ENCODE measurements at places on chromosomes 3 and 15.

GRCh38 chr3:123313889-123314288 is 112.1 kb downstream of the SEC22A start:
- DNase-seq: no peak

- no peak for DNase-seq
Measured at GRCh38 chr3:140376136-140376889, 301.6 kb upstream of the TRIM42 start.

DNA sequence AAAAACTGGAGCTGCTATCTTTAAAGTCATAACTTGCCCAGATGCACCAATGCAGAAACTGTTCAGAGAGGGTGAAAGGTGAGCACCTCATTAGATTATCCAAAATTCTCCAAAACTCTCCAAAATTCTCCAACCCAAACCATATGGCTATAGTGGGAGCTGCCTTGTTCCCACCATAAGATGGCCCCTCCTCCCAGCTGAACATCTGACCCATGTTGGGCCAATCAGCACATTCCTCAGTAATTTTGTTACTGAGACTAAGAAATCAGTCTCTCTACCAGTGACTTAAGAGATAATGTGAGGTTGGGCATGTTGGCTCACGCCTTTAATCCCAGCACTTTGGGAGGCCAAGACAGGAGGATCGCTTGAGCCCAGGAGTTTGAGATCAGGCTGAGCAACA is 32.8 kb downstream of the DPH3 start:
- DNase-seq: no peak

DNA sequence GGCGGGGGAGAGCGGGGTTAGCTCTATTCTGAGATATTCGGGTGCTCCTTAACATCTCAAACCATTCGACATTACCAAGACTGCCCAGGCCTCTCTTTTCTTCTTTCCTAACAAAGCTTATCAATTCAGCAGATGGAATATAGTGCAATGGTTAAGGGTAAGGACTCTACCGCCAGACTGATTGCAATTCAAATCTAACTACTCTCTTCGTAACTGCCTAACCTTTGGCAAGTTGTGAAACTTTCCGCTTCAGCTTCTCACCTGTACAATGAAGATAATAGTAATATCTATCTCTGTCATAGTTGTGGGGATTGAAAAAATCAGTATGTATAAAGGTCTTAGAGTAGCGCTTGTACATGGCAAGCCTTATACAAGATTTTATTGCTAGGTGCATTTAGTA is 972 bp downstream of the UBA5 start:
- DNase-seq: no peak

- no peak for DNase-seq
Measured at GRCh38 chr15:77084436-77084835, 13.5 kb upstream of the TSPAN3 start.

GRCh38 chr3:66399529-66400232 is 101.1 kb downstream of the LRIG1 start:
- no peak for DNase-seq

DNA sequence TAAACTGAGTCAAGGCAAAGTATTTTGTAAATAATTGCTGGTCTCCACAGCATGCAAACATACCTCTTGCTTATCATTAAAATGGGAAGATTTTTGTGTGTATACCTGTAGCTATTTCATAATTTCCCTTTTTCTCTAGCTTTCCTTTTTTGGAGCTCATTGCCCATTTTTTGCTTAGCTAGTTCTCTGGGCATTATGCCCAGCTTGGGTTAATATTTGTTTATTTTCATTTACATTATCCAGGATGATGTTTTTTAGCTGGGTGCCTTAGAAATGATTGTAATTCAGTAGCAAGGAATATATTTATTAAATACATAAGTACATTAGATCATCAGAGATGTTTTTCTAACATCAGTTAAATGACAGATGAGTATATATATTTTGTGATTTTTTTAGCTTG is 1271.7 kb upstream of the GBE1 start:
- DNase-seq: no peak

DNA sequence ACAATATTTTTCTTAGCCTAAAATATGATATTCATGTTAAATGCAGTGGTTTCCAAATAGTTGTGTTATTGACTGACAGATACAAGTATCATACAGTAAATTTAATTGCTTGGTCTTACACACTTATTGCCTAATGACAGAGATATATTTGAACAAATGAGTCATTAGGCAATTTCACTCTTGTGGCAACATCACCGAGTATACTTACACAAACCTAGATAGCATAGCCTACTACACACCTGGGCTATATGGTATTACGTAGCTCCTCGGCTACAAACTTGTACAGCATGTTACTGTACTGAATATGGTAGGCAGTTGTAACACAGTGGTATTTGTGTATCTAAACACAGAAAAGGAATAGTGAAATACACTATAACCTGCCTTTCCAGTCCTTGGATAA is 50.3 kb downstream of the SERPINI1 start:
- no peak for DNase-seq

GRCh38 chr3:52006017-52006819 is 10.5 kb upstream of the RPL29 start:
- no peak for DNase-seq

DNA sequence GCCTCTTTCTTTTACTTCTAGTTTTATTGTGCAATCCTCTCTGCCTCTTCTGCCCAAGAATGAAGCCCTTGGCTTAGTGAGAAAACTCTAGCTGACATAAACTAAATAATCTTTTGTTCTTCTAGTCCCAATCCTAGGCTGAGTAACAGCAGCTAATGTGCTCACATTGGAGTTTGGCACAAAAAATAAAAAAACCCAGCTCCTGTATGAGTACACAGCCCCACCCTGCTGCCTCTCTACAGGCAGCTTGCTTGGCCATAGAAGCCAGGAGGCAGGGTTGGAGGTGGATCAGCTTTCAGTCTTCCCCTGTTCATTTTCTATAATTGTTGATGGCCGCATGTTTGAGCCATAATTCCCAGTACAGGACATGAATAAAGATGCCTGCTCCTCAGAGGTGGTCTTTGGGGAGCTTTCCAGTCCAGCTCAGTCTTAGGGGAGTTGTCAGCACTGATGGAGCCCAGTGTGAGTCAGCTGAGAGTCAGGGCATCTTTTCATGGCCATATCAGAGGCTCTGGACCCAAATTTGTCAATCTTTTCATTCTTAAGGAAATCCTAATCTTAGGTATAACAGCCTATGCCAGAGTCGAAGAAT is 46.7 kb downstream of the RTP1 start:
- DNase-seq: no peak

DNA sequence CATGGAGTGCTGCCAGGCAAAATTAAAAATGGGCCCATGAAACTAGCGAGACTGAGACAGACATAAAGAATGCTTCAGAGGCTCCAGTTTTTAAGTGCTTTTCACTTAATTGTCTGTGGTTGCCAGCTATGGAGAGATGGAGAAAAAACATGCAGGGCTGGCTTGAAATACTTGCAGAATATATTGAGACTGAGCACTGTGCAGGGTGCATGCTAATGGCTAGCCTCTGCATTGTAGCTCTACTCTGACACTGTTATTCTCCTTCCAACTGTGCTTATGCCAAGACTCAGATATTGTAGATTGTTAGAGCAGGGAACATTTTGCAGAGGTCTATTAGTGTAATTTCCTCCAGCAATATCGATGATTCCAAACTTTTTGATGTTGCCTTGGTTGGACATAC is 735.0 kb downstream of the PDCD6IP start:
- DNase-seq: no peak

DNA sequence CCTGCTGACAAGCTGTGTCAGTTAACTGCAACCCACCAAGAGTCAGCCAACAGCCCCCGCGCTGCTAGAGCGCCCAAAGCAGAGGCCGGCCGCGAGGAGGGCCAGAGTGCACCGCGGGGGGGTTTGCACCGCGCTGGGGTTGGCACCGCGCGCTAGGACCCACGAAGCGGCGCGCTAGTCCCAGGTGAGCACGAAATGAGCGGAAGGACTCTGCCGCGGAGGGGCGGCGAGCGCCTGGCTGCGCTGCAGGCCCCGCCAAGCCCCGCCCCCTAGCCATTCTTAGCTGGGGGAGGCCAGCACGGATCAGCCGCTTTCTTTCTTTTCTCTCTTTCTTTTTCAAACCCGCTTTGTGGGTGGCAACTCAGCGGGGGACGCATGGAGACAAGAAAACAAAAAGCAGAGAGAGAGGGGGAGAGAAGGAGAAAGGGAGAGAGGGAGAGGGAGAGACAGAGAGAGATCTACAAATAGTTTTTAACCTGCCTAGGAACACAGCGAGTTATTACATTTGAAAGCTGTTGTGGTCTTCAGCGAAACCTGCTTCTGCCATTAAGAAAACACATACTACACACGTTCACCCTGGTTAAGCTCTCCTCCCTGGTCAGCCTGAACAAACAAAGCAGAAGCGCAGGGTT is 6.9 kb upstream of the FOXB1 start:
- no peak for DNase-seq

DNA sequence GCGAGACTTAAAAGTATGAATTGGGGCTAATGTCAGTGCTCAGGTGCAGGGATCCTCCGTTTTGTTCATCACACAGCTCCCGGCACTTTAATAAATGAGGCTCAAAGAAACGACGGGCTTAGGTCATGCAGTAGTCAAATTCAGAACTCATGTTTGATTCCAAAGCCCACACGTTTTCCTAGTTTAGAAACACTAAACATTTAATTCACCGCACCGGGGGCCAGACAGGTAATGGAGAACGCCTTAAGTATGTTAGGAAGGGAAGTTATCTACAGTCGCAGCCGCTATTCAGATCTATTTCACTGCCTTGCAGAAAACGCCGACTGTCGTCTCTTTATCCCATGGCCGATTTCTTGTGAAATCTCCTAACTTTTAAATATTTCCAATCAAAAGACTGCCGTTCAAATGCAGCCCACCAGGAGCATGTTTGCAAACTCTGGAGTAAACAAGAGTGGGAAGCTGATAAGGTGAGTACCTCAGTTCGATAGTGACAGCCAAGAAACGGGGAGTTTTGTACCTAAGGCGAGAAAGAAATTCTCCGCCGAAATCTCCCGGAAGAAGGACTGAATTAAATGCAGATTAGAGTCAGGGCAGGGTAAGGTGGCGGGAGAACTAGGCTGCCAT is 569 bp downstream of the HIGD2B start:
- no peak for DNase-seq

- DNase-seq: no peak
Measured at GRCh38 chr3:144390786-144391185, 419.2 kb downstream of the DIPK2A start.

DNA sequence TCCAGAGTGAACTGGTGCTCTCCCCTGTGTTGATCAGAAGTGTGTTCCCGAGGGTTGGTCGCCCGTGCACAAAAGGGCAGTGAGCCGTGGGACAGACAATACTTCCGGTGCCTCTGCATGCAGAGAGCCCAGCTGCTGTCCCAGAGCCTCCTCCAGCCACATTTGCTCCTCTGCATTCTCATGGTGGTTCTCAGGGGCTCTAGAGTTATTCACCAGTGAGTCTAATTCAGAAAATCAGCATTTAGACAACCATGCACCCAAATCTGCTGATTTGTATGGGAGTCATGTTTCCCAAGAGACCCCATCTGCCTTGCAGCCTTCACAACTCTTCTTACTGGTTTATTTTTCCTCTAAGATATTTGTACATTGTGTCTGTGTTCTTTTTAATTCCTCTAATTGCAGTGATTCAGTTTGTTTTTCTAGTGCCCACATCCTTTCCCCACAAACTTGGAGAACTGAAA is 107.0 kb upstream of the SPRED1 start:
- DNase-seq: no peak

GRCh38 chr3:138282836-138283235 is 46.8 kb downstream of the NME9 start:
- DNase-seq: no peak

- no peak for DNase-seq
Measured at GRCh38 chr3:124352149-124352539, 360.2 kb upstream of the ROPN1 start.

- DNase-seq: no peak
Measured at GRCh38 chr3:50583897-50584296, 14.6 kb downstream of the HEMK1 start.

DNA sequence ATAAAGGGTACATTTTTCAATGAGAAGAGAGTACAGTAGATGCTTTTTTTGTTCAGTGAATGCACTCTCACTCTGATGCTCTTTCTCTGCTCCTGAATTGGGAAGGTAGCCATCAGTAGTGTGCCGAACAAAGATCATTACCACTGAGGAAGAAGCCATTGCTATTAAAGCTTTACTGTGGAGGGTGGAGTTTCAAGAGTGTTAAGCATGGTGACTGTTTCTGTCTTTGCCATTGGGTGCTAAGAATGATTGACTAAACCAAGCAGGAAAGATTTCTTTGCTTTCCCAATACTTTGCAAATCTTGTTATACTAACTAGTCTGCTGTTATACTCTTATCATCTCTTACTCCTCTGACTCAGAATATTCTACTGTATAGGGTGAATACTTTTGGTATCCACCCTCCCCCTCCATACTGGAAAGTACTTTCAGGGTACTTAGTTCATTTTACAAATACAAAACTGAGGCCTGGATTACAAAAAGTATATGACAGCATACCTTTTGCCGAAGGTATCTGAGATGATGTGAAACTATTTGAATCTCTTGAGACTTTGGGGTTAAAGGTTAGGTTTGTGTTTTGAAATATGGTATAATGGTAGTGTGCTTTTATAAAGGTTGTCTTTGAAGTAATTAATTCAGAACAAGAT is 1.7 kb downstream of the RAB11A start:
- DNase-seq: no peak

- no peak for DNase-seq
Measured at GRCh38 chr15:67779549-67780111, 45.7 kb upstream of the SKOR1 start.

DNA sequence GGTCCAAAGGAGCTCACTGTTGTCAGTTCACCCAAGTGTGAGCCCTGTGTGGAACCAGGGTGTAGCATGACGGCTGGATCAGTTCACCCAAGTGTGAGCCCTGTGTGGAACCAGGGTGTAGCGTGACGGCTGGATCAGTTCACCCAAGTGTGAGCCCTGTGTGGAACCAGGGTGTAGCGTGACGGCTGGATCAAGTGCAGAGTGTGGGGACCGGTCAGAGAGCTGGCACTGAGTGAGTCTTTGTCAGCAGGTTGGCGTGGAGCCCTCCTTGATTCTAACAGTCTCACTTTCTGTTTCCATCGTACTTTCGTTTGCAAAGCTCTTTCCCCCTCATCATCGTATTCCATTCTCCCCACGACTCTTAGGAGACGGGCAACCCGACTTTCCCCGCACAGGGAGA is 57.9 kb upstream of the DLG1 start:
- DNase-seq: no peak

- no peak for DNase-seq
Measured at GRCh38 chr3:194384156-194384555, 14.6 kb upstream of the LRRC15 start.

DNA sequence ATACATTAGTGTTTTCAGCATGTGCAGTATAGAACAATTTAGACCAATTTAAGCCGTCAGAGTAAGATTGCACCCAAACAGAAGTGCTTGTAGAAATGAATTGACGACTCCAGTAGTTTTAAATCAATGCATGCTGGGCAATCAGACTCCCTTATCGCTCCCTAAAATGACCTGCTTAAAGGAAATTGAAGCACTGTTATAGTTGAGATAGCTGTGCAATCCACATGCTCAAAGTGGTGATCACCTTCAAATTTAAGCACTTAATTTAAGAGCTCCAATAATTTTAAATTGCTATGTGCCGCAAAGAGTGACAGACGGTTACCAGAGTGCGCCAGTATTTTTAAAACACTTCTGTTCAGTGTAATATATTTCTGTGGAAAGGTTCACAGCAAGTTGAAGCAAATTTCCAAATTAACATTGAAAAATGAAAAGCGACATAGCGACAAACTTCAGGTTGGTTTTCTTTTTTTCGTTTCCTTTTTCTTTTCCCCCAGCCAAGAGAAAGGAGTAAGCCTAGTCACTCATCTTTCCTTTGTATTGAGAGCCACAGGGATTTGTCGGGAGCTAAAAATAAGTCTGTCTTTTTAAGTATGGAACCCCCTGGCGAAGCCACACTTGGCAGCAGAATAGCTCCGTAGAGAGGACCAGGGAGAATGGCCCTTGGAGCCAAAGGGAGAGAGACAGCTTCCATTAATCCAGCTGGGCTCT is 436.4 kb upstream of the RBMS3 start:
- DNase-seq: no peak
